B cell (primary cell): ENCODE measurements at places on chromosomes 7 and 10. TPM values are rescaled to one million over a fixed set of nuclear protein-coding genes. Genes with fewer than 3 reads are reported as not detected.
A peak's percentile ranks its signal among the peaks of the same experiment; 100 is the strongest.

GRCh38 chr10:13340626-13341376 lies 7.3 kb downstream of the SEPHS1 start:
- no peaks in the 10 kb centered on the region for H3K27me3 ChIP-seq
- peak; percentile 40 for DNase-seq
- H3K36me3 ChIP-seq, result peaks cover 20% of the 10 kb centered on the region

GRCh38 chr7:12907774-12908173 lies 220.3 kb downstream of the ARL4A start:
- no peaks in the 10 kb centered on the region for H3K36me3 ChIP-seq
- H3K4me3 ChIP-seq, result no peak overlapping the region
- no peaks in the 10 kb centered on the region for H3K27me3 ChIP-seq
- H3K4me1 ChIP-seq, result no peaks in the 10 kb centered on the region

- H3K36me3 ChIP-seq, result no peaks in the 10 kb centered on the region
- H3K27me3 ChIP-seq, result peaks cover 4% of the 10 kb centered on the region
- DNase-seq, result no peak
- no peak overlapping the region for H3K27ac ChIP-seq
- no peak overlapping the region for H3K4me3 ChIP-seq
Measured at GRCh38 chr10:27388761-27389399, 115.2 kb upstream of the RAB18 start.

GRCh38 chr7:140479739-140480084 lies 407 bp upstream of the MKRN1 start:
- H3K4me1 ChIP-seq, result peaks cover 26% of the 10 kb centered on the region
- H3K27ac ChIP-seq, result peak overlapping the region; percentile 86
- DNase-seq, result no peak
- H3K27me3 ChIP-seq, result no peaks in the 10 kb centered on the region

The TMEM213 gene
- not detected in 2 replicates for total RNA-seq

The HYAL4 gene
- total RNA-seq, result not detected in 2 replicates

- H3K4me1 ChIP-seq, result no peaks in the 10 kb centered on the region
- no peak for DNase-seq
- no peaks in the 10 kb centered on the region for H3K27me3 ChIP-seq
- no peak overlapping the region for H3K27ac ChIP-seq
- no peak overlapping the region for H3K4me3 ChIP-seq
- H3K36me3 ChIP-seq, result no peaks in the 10 kb centered on the region
Measured at GRCh38 chr7:79604841-79605240, 151.4 kb upstream of the MAGI2 start.

The C10orf53 gene
- total RNA-seq, result not detected in 2 replicates

- no peaks in the 10 kb centered on the region for H3K4me1 ChIP-seq
- no peaks in the 10 kb centered on the region for H3K36me3 ChIP-seq
- no peak overlapping the region for H3K27ac ChIP-seq
- no peaks in the 10 kb centered on the region for H3K27me3 ChIP-seq
- no peak overlapping the region for H3K4me3 ChIP-seq
- DNase-seq, result no peak
Measured at GRCh38 chr10:57884965-57885617, 382.6 kb downstream of the IPMK start.

DNA sequence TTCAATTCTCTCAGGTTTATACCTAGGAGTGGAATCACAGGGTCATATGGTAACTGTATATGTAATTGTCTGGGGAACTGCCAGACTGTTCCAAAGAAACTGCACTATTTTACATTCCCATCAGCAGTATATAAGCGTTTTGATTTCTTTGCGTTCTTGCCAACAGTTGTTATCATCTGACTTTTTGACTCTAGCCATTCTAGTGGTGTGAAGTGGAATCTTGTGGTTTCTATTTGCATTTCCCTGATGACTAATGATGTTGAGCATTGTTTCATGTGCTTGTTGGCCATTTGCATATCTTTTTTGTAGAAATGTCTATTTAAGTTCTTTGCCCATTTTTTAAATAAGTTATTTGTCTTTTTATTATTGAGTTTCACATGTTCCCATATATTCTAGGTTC lies 44.3 kb upstream of the ZC3HAV1 start:
- no peak overlapping the region for H3K27ac ChIP-seq
- H3K27me3 ChIP-seq, result no peaks in the 10 kb centered on the region
- H3K4me1 ChIP-seq, result no peaks in the 10 kb centered on the region
- H3K4me3 ChIP-seq, result no peak overlapping the region
- no peaks in the 10 kb centered on the region for H3K36me3 ChIP-seq

The ZNF239 gene
- total RNA-seq, result 5.9 and 7.6 TPM in 2 replicates

GRCh38 chr7:158527038-158527437 lies 60.6 kb downstream of the PTPRN2 start:
- H3K4me3 ChIP-seq, result no peak overlapping the region
- no peaks in the 10 kb centered on the region for H3K4me1 ChIP-seq
- H3K36me3 ChIP-seq, result no peaks in the 10 kb centered on the region
- no peak for DNase-seq

DNA sequence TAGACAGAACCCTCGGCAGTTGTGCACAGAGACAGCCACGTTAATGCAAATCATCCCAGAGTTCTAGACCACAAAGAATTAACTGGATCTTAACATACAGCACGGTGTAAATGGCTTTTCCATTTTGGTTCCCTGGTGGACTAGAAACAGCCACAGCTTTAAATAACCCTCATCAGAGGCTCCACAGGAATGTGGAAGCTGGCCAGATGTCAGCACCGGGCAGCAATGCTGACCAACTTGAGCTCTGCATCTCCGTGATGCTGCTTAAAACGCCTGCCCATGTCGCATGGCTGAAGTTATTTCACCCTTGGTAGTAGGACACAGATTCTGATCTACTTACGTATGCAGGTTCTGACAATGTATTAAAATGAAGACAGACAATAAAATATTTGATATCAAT lies 24.5 kb downstream of the RSU1 start:
- H3K27ac ChIP-seq, result no peak overlapping the region
- DNase-seq, result no peak
- peaks cover 7% of the 10 kb centered on the region for H3K4me1 ChIP-seq
- H3K4me3 ChIP-seq, result no peak overlapping the region
- peaks cover 1% of the 10 kb centered on the region for H3K36me3 ChIP-seq

DNA sequence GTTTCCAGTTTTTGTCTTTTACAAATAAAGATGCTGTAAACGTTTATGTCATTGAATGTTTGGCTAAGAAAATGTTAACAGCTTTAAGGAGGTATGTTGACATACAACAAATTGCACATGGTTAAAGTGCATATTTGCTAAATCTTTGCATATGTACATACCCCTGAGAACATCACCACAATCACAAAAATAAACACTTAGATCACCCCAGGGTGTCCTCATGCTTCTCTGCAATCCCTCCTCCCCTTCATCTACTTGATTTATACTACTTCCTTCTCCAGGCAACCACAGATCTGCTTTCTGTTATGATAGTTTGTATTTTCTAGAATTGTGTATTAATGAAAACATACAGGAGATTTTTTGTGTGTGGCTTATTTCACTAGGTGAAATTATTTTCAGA lies 209.5 kb downstream of the GLRX3 start:
- H3K4me3 ChIP-seq, result no peak overlapping the region
- no peak for DNase-seq
- no peak overlapping the region for H3K27ac ChIP-seq
- H3K4me1 ChIP-seq, result no peaks in the 10 kb centered on the region
- H3K36me3 ChIP-seq, result no peaks in the 10 kb centered on the region
- no peaks in the 10 kb centered on the region for H3K27me3 ChIP-seq

- H3K27ac ChIP-seq, result no peak overlapping the region
- H3K4me1 ChIP-seq, result no peaks in the 10 kb centered on the region
- H3K36me3 ChIP-seq, result no peaks in the 10 kb centered on the region
- H3K4me3 ChIP-seq, result no peak overlapping the region
- no peaks in the 10 kb centered on the region for H3K27me3 ChIP-seq
Measured at GRCh38 chr7:46357290-46357689, 436.2 kb upstream of the IGFBP3 start.

The TYW1B gene
- total RNA-seq, result 9.4 and 9.5 TPM in 2 replicates
